ENCODE measurements at places on chromosomes 16 and 17. TPM values are rescaled to one million over a fixed set of nuclear protein-coding genes. Genes with fewer than 3 reads are reported as not detected.

GRCh38 chr16:16143038-16143763 is 80.1 kb downstream of the ABCC6 start:
- DNase-seq: no peak

DNA sequence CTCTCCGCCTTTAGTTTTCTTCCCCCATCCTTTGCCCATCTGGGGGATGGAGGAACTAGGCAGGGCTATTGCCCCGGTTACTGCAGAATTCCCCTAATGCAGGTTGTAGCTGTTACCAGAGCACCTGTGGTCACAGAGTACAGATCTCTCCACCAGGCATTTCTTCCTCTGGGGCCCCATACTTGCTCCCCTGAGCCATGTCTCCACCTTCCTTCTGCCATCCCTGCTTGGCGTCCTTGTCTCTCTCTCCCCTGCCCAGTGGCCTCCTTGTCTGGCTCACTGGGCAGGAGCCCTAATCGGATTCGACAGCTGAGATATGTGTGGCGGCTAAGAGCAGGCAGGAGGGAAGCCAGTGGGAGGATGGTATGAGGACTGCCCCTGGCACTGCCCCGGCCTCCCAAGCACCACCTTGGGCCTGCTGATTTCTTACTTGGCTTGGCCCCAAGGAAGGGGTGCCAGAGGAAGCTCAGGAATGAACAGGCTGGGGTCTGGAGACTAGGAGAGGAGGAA is 2.0 kb downstream of the RARA start:
- DNase-seq: no peak

DNA sequence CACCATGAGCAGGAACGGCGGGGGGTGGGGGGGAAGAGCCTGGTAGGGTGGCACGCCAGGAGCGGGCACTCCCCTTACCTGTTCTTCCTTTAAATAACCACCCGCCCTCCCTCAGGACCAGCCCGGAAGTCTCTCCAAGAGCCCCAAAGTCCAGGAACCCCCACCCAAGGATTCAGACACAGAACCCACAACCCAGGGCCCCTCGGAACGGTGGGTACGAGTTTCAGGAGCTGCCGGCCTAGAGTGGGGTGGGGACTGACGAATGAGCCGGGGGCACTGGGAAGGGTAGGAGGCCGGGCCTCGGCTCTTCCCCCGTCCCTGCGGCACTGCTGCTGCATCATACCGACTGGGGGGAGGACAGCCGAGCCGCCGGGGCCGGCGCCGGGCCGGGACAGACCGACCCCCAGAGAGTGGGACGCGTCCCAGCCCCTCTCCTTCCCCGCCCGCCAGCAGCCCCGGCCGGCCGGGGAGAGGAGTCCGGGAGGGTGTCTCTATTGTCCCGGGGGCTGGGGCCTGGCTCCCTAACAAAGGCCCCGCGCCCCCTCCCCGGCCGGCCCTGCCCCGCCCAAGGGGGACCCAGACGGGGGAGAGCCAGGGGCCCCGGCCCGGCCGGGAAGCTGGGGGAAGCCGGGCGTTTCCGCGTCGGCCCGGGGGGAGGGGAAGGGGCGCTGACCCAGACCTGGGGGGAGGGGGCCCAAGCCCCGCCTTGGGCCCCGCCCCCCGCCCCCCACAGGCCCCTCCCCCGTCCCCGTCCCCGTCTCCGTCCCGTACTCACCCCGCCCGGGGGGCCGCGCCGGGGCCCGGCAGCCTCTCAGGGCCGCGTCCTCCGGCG is 747 bp downstream of the ATXN7L3 start:
- DNase-seq: no peak

CCL1 gene
- not detected for total RNA-seq

MRPS7 gene
- 27.1 TPM for total RNA-seq

IGF2BP1 gene
- not detected for total RNA-seq

- no peak for DNase-seq
Observed at GRCh38 chr17:74288785-74289184, 14.8 kb downstream of the DNAI2 start.

CYLD gene
- 34.8 TPM for total RNA-seq

ZG16 gene
- not detected for total RNA-seq
